CD4-positive, alpha-beta T cell treated with Interleukin-6 at 100 ng/mL for 8 hours (primary cell): ENCODE measurements at places on chromosomes 3 and 15.

GRCh38 chr3:187624588-187624987 lies 45.6 kb downstream of the SST start:
- no peak for DNase-seq

- DNase-seq = no peak
Observed at GRCh38 chr3:155981669-155982068, 111.2 kb downstream of the GMPS start.

GRCh38 chr3:188729422-188729821 lies 442.3 kb upstream of the TPRG1 start:
- no peak for DNase-seq

- DNase-seq = no peak
Observed at GRCh38 chr3:113270068-113270467, 58.7 kb downstream of the BOC start.

- no peak for DNase-seq
Observed at GRCh38 chr3:189547448-189547847, 83.7 kb upstream of the TP63 start.

- DNase-seq = no peak
Observed at GRCh38 chr3:136297826-136298225, 47.7 kb downstream of the PCCB start.

GRCh38 chr3:38614091-38614490 lies 35.4 kb downstream of the SCN5A start:
- DNase-seq = no peak

DNA sequence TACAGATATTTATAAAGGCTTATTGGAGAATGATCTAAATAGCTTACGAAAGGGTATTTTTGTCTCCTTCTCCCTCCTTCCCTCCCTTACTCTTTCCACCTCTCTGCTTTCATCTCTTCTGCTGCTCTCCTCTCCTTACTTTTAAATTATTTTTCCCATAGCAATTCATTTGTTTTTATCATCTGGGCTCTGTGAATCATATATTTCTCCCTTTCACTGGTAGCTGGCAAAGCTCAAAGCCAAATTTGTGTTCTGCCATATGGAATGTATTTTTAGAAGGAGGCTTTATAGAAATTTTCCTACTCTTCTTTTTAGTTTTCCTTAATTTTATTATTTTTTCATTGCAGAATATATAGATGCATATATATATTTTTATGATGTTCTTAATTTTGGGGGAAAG lies 385.8 kb downstream of the C3orf38 start:
- no peak for DNase-seq

GRCh38 chr3:116302087-116302747 lies 143.1 kb downstream of the LSAMP start:
- DNase-seq = no peak

GRCh38 chr3:50316657-50317242 lies 5.8 kb downstream of the HYAL2 start:
- peak; percentile 70 for DNase-seq

- no peak for DNase-seq
Observed at GRCh38 chr3:53858096-53858741, 11.9 kb downstream of the IL17RB start.

GRCh38 chr15:88637436-88637835 lies 1.4 kb upstream of the ISG20 start:
- DNase-seq = no peak

DNA sequence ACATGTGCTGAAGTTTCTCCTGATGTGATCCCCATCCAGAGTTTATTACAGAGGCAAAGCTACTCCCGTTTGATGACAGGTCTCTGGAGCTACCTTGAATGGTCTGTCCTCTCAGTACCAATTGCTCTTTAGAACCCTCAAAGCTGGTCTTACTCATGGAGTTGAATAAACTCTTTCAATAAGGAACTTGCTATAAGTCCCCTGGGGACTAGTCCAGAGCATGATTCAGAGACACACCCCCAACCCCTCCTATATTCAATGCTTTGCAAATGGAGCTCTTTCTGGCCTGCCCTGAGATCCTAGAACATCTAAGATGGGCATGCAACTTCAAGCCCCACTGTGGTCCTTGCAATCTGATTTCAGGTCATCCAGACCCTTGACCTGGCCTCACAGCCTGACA lies 23.9 kb upstream of the TPM1 start:
- DNase-seq = no peak

DNA sequence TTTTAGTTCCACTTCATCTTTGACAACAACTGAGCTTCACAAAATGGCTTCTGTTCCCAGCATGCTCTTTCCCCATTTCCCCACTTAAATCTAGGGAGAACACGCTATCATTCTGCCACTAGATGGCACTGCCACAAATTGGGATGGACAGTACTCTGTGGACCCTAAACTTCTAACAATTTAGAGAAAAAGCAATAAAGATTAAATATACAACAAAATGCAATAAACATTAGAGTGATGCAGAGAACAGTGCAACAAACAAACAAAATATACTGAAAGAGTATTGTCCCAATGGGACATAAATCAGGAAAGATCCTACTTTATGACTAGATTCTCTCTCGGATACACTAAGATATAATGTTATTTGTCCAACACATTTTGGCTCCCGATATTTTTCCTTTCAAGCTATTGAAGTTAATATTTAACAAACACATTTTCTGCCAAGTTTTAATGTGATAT lies 169.7 kb upstream of the TMCO5A start:
- no peak for DNase-seq

- DNase-seq = no peak
Observed at GRCh38 chr3:45486136-45486535, 97.8 kb downstream of the LARS2 start.

- DNase-seq = no peak
Observed at GRCh38 chr3:108018552-108018951, 72.3 kb downstream of the CD47 start.

GRCh38 chr15:66802025-66803001 lies 100.3 kb downstream of the SMAD6 start:
- no peak for DNase-seq

DNA sequence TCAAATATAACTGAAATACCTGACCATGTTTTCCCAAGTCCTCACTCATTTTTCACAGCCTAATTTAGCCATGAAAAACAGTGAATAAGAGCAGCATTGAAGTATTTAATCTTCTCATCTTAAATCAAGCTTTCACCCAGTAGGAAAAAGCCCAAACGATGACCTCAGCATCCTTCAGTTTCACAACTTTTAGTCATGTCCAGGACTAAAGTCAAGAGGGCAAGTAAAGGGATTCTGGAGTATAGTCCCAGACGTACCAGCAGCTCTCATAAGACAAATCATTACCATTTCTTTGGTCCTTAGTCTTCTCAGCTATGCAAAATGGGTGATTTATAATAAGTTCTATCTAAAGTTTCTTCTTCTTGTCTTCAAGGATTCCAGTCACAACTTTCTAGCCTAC lies 237.3 kb downstream of the IL5RA start:
- DNase-seq = no peak

DNA sequence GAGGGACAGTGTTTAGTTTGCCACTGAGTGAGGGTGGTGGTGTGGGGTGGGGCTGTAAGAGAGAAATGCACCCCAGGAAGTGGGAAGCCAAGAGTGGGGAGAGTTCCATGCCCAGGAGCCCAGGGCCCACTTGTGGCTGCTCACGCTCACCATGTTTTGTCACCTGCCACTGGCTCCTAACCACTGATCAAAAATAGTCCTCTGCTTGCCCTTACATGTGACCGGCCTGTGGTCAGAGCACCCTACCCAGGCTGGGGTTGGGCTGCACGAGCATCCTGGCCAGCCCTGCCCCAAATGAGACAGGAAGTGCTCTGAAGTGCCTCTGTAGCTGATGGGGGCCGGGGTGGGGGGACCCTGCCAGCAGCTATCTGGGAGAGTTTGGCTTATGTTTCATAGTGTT lies 216.3 kb downstream of the RPLP1 start:
- peak; percentile 24 for DNase-seq

DNA sequence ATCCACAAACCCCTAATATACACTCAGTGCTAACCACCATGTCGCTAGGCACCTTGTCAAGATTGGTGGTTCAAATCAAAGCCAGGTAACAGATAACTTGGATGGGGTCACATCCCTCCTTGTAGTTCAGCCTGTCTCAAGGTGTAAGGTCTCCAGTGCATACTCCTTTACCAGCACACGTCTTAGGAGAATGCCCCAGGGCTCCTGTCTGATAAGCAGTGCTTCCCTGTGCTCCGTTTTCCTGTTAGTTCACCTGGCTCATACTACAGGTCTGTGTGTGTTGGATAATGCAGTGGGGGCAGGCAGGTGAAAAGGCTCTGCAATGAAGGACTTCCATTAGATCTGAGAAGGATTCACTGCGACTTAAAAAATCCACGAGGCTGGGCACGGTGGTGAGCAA lies 50.7 kb downstream of the ETV5 start:
- DNase-seq = no peak

GRCh38 chr3:47859956-47860605 lies 57.1 kb downstream of the DHX30 start:
- no peak for DNase-seq

DNA sequence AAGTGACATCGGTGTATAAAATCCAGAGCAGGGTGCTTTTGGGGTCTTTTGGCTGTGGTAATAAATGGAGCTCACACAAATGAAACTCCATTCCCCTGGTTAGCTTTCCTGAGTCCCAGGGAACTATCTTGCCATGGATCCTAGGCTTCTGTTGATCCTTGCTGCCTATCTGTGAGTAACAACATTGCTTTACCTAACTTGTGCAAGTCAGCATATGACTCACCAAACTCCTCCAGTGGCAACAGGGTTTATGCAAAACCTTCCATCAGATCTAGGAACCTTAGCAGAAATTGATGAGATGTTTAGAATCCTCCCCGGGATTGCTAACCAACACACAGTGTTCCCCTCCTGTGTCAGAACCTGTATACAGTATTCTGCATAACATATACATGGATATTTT lies 105.4 kb downstream of the SCAPER start:
- DNase-seq = no peak

DNA sequence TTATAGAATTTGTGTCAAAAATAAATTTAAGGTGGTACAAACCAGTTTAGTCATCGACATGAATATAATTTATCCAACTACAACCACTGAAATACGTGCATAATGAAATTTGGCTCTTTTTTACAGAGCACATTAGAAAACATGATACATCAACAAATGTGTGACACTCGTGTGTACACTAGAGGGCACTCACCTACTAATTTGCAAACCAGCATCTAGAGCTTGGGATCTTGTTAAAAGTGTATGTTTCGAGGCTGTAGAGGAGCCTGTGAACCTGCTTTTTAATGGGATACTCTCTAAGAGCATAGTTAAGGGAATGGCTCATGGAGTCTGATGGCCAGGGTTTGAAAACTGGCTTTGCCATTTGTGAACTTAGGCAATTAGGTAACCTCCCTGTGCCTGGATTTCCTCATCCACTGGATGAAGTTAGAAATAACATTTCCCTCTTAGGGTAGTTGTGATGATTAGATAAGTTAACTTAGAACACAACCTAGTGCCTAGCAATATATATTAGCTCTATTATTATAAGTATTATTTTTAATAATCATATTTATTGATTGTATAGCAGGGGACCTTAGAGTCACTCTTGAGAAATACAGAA lies 8.8 kb upstream of the CPOX start:
- peak; percentile 27 for DNase-seq

- DNase-seq = no peak
Observed at GRCh38 chr3:37787153-37787867, 74.4 kb upstream of the CTDSPL start.

DNA sequence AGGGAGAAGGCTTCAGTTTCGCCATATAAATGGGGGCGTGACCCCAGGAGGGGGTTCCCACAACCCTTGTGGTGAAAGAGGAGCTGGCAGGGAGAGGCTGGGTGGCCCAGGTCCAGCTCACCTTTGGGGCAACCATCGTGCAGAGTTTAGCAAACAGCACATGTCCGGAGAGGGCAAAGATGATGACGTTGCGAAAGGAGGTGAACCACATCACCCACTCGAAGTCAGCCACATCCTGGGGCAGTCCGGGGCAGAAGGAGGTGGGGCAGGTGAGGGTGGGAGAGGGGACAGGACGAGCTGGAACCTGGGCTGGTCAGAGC lies 3.7 kb downstream of the HHATL start:
- no peak for DNase-seq

GRCh38 chr3:192212979-192213378 lies 514.4 kb downstream of the FGF12 start:
- DNase-seq = no peak

- DNase-seq = no peak
Observed at GRCh38 chr3:194357681-194358080, 6.6 kb upstream of the CPN2 start.

- no peak for DNase-seq
Observed at GRCh38 chr3:68004091-68004490, 349.7 kb upstream of the SUCLG2 start.

DNA sequence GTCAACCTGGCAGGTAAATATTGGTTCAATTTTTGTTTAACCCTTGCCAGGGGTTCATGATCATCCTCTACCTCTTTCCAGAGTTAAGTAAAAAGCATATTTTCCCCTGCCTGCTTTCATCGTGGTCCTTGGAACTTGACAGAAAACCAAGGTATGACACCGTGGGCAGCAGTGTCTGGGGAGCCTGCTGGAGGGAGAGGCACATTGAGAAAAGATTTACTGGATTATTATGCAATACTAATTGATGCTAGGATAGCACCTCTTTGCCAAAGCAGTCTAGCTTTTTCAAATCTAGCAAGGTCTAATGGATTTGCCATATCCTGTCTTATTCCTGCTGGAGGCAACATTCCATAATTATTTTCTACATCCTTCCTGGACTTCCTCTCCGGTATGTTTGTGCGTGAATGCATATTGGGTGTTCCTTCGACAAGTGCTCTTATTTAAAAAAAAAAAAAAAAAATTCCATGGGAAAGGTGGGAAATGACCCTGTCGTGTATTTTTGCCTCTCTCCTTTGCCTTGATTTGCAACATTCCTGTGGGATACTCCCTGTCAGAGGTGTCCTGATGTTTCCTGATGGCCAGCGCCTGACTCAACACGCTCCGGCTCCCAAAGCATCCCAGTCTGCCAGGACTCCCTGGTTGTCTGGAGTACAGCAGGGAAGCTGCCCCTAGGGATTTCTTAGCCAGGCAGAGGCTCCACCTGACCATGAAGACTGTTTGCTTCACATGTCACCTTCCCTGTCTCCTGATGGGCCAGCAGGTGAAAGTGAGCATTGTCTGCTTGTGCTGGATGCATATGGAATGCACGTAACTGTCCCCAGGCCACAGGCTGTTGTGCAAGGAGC lies 6.3 kb downstream of the BHLHE40 start:
- DNase-seq = no peak

DNA sequence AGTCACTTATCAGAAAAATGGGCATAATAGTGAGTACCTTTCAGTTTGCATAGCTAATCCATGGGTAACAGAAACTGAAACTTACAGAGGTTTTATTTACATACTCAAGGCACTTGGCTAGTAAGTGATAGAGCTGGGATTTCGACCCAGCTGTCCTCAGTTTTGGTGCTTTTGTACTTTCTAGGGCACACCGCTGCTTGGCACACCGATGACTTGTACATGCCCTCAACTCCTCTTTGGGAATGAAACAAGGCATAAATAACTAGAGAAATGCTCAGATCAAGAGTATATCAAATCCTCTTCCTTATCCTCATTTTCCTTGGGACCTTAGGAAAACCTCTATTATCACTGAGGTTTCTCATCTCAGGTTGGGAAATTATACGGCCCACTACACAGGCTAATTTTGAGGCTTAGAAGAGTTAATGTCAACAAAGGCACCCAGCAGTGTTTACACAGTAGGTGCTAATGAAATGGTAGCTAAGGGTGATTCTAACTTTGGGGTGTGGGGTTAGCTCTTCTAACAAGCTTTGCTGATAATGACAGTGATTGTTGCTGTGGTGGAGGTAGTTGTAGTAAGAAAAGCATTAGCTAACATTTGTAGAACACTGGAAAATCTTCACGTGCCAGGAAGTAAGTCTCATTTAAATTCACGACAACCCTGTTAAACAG lies 20.3 kb upstream of the DGKG start:
- no peak for DNase-seq

GRCh38 chr15:66739287-66739686 lies 37.3 kb downstream of the SMAD6 start:
- DNase-seq = no peak
